ENCODE measurements at places on chromosomes 6 and 20.

DNA sequence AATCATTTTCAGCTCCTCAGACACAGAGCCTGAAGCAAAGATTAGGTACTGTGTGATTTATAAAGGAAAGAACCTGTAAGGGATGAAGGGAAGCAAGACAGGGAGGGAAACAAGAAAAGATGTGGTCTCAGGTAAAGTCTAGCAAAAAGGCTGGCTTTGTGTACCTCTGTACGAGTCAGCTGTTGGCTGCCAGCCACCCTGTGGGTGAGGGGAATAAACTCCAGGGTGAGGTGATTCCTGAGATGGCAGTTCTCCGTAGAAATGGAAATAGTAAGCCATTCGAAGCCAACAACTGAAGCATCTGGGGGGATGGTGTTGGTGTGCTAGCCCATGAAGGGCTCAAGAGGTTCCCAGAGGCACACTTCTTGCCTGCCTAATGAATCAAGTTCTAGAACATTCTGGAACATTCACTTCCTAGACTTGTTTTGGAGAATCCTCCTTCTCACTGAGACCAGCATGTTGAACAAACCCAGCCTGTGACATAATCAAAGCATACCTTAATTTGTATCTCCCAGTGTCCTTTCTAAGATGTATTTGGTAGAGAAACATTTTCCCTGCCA, 10.6 kb upstream of the TTPAL start:
- no peak for DNase-seq

GRCh38 chr20:15637950-15638754, 935.1 kb downstream of the KIF16B start:
- DNase-seq, result peak; percentile 32

DNA sequence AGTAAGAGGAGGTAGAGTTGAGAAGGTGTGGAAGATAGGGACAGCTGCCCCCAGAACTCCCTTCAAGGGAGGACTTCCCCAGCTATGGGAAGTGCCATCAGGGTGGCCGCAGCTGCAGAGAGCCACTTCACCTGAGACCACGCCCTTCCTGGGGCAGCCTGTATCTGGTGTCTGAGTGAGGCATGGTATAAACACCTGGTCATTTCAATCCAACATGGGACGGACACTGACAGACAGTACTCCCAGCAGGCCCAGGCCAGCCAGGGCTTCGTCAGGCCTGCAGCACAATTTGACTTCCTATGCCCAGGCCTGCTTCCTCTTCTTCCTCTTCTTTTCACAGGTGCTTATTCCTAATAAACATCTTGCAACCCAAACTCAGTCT, 4.5 kb downstream of the SOX12 start:
- no peak for DNase-seq

DNA sequence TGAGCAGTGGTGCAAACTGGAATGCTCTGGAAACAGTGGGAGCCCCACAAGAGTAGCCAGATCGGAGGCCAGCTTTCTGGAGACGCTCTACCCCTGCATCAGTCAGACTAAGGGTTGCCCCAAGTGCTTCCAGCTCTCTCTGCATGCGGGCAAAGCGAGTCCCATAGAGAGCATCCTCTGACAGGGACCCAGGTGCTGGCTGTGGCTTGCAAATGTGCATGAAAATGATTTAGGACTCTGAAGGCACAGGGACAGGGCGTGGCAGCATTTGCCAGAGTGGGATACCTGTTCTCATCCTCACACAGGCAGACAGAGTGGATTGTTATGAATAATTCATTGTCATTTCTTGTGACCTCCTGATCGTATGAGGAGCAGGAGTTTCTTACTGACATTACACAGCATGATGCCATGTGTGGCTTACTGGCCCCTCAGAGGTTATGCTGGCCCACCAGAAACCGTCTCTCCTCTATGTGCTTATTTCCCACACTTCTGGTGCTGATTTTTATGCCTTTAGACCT, 10.3 kb downstream of the RIN2 start:
- no peak for DNase-seq

DNA sequence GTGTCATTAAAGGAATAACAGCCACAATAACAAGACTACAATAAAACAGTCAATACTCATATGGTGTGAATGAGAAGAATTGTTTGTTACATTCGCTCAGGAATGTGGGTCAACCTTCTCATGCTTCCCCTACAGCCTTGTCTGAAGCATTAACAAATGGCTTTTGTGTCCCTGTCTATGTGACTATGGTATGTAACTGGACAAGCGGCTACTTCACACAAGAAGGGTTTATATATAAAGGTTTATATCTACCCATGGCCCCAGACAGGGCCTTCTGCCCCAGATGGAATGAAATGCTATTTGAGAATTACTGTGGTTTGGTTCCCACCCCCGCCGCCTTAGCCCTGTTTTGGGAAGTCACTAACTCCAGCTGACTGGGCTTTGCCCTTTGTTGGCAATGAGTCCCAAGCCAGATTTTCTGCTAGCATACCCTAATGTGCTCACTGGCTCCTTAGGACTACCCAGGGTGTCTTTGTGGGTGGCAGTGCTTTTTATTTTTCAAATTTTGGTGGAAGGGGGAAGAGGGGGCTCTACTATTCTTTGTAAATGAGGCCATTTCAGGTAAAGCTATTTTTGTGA, 39.4 kb downstream of the TFAP2A start:
- DNase-seq, result no peak

DNA sequence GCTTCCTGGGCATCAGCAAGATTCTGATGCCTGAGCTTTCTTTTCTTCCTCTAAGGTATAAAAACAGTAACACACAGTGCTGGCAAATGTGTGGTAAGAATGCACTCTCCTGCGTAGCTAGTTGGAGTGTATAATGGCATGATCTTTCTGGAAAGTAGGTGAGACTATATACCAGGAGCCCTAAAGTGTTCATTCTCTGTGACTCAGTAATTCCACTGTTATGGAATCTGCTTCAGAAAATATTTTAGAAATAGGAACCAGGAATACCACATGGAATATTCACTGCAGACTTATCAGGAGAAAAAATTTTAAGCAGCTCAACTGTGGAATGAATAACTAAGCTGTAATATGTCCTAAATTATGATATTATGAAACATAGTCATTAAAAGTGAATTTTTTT, 16.9 kb upstream of the CSE1L start:
- no peak for DNase-seq

- no peak for DNase-seq
These were observed 129.7 kb upstream of the FAM184A start for GRCh38 chr6:119207971-119208725.

GRCh38 chr6:142014515-142014914, 118.2 kb upstream of the GJE1 start:
- DNase-seq, result no peak

- no peak for DNase-seq
These were observed 27.9 kb upstream of the SLC2A12 start for GRCh38 chr6:134080171-134080795.

- no peak for DNase-seq
These were observed 50.3 kb downstream of the MYB start for GRCh38 chr6:135231469-135231844.

GRCh38 chr6:146281651-146282362, 252.9 kb downstream of the GRM1 start:
- no peak for DNase-seq

GRCh38 chr6:3453413-3454272, 3.2 kb downstream of the SLC22A23 start:
- no peak for DNase-seq
